Kidney epithelial cell (primary cell): ENCODE measurements at places on chromosomes 1 and 21. TPM values are rescaled to one million over a fixed set of nuclear protein-coding genes. Genes with fewer than 3 reads are reported as not detected.

The DBT gene
- total RNA-seq, result 4.6 and 7.4 TPM in 2 replicates

The SPATA6 gene
- 4.6 and 5.0 TPM in 2 replicates for total RNA-seq

DNA sequence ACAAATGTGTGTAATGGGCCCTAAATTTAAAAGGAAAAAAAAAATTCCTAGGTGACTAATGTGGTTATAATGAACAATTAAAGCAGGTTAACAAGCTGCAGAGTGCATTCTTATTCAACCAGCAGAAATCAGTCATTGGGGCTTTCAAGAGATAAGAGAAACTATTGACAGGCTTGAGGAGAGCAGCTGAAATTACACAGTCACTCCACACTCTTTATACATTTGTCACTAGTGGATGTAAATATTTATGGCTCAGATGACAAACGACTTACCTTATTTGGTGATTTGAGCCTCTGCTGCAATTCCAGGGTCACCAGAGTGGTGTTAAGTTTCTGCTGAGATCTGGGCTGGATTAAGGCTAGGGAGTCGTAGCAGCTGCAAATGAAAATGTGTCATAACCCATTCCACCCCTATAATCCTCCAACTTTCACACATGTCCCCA lies 896.3 kb downstream of the TTLL7 start:
- DNase-seq, result no peak

GRCh38 chr1:202199040-202199889 lies 5.7 kb downstream of the LGR6 start:
- DNase-seq, result no peak

- no peak for DNase-seq
Observed at GRCh38 chr1:37240897-37241296, 206.6 kb upstream of the GRIK3 start.

GRCh38 chr1:3033790-3034090 lies 12.5 kb downstream of the ACTRT2 start:
- DNase-seq, result no peak
